Endothelial cell of umbilical vein (primary cell): ENCODE measurements at places on chromosomes 12 and 14. TPM values are rescaled to one million over a fixed set of nuclear protein-coding genes. Genes with fewer than 3 reads are reported as not detected.

DNA sequence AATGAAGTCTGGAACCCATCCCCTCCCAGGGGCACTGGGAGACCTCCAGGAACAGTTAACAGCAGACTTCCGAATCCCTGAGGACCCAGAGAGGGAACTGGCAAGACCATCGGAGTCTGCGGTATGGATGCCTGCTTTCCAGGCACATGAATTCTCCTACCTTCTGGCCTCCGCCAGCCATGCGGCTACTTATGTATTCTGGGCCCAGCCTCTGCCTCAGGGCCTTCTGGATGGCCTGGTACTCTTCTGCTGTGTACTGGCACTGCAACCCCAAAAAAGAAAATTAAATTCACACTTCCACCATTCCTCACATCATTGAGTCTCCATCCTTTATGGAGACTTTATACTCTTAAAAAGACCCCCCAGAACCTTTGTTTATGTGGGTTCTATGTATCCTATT lies 18.4 kb downstream of the RAD52 start:
- DNase-seq, result no peak
- H3K27ac ChIP-seq, result no peak overlapping the region
- H3K4me3 ChIP-seq, result no peak overlapping the region
- peaks cover 4% of the 10 kb centered on the region for H3K4me1 ChIP-seq
- H3K27me3 ChIP-seq, result no peaks in the 10 kb centered on the region

DNA sequence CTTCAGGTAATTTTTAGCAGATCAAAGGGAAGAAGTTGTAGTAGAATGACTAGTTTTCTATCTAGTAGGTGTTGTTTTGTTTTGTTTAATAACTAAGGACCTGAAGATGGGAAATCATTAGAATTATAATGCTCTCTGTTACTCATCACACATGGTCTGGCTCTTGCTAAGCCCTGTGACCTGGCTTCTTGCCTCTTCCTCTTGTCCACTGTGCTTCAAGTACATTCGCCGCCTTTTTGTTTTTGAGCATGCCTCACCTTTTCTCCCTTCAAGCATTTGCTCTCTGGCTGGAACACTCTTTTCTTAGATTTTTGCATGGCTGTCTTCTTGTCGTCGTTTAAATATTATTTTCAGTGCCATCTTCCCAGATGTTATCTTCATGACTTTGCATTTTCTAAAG lies 47.7 kb downstream of the DAAM1 start:
- H3K4me1 ChIP-seq, result no peaks in the 10 kb centered on the region
- no peak for DNase-seq
- no peaks in the 10 kb centered on the region for H3K27me3 ChIP-seq
- H3K36me3 ChIP-seq, result no peaks in the 10 kb centered on the region
- H3K4me3 ChIP-seq, result no peak overlapping the region

- H3K27me3 ChIP-seq, result no peaks in the 10 kb centered on the region
- DNase-seq, result no peak
- peaks cover 4% of the 10 kb centered on the region for H3K4me1 ChIP-seq
- no peak overlapping the region for H3K4me3 ChIP-seq
These were observed 5.2 kb upstream of the ACADS start for GRCh38 chr12:120720234-120720986.

- no peaks in the 10 kb centered on the region for H3K36me3 ChIP-seq
- H3K27ac ChIP-seq, result no peak overlapping the region
- no peaks in the 10 kb centered on the region for H3K27me3 ChIP-seq
These were observed 123.4 kb downstream of the SLC25A47 start for GRCh38 chr14:100446572-100446971.

- no peak overlapping the region for H3K4me3 ChIP-seq
- DNase-seq, result no peak
- peaks cover 18% of the 10 kb centered on the region for H3K4me1 ChIP-seq
- H3K36me3 ChIP-seq, result no peaks in the 10 kb centered on the region
- H3K27ac ChIP-seq, result no peak overlapping the region
- H3K27me3 ChIP-seq, result no peaks in the 10 kb centered on the region
These were observed 17.7 kb upstream of the CD27 start for GRCh38 chr12:6426882-6427671.

DNA sequence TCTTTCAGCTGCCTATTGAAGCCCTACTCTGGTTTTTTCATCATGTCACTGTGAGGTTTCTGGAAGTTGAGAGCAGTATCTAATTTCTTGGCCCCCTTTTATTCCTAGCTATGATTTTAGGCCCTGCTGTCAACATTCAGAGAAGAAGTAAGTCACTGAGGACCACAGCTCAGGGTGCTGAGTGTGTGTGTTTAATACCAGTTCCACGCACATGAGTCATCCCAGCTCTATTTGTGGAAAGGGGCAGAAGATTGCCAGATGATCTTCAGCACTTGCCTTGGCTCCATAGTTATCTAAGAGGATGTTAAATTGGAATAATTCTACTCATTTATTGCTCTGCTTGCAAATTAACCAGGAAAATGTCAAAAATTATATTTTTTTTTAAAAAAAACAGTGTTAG lies 65.5 kb upstream of the SLC38A4 start:
- no peaks in the 10 kb centered on the region for H3K4me1 ChIP-seq
- no peak for DNase-seq
- peaks cover 5% of the 10 kb centered on the region for H3K27me3 ChIP-seq
- H3K4me3 ChIP-seq, result no peak overlapping the region
- no peak overlapping the region for H3K27ac ChIP-seq
- H3K36me3 ChIP-seq, result no peaks in the 10 kb centered on the region

ZBTB39 gene
- 8.1 and 8.5 TPM in 2 replicates for total RNA-seq

KCNC2 gene
- not detected in 2 replicates for total RNA-seq

REP15 gene
- 4.3 and 4.8 TPM in 2 replicates for total RNA-seq

KRT79 gene
- total RNA-seq, result not detected in 2 replicates

ACVR1B gene
- 25.4 and 33.7 TPM in 2 replicates for total RNA-seq

GRCh38 chr14:104867371-104868059 lies 2.4 kb downstream of the CEP170B start:
- H3K4me1 ChIP-seq, result peaks cover 5% of the 10 kb centered on the region
- H3K27me3 ChIP-seq, result peaks cover 16% of the 10 kb centered on the region
- H3K36me3 ChIP-seq, result no peaks in the 10 kb centered on the region
- no peak for DNase-seq

DNA sequence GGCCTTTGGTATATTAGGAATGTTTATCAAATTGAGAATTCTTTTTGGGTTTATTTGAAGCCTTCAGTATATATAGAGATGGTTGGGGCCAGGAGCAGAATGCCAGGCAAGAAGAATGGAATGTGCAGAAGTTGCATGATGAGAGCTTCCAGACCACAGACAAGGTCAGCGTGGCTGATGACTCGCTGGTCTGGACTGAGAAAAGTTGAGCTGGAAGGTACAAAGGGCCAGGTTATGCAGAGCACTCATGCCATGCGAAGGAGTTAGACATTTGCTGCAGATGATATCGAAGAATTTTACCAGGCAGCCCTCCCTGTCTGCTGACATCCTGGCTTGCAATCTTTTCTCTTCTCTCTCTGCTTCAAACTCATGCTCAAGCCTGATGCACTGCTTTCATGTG lies 196.2 kb upstream of the ARHGAP5 start:
- no peak overlapping the region for H3K27ac ChIP-seq
- H3K4me3 ChIP-seq, result no peak overlapping the region

DNA sequence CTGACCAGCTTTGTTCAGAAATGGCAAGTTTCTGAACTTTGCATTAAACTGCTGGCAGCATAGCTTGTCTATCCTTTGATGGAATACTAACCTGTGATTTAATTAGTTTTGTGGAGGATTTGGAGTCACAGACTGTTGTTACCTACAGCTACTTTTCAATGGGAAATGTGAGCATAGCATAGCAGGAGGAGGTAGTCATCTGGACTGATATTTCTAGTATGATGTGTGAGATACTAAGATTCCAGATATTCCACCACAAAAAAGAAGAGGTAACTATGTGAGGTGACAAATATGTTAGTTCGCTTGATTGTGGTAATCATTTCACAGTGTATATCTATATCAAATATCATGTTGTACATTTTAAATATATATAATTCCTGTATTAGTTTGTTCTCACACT lies 833.0 kb downstream of the SLC6A15 start:
- no peak for DNase-seq
- no peak overlapping the region for H3K27ac ChIP-seq
- no peak overlapping the region for H3K4me3 ChIP-seq
- no peaks in the 10 kb centered on the region for H3K27me3 ChIP-seq

SPTB gene
- total RNA-seq, result 0.07 TPM in 1 of 2 replicates, not detected in the other

DNA sequence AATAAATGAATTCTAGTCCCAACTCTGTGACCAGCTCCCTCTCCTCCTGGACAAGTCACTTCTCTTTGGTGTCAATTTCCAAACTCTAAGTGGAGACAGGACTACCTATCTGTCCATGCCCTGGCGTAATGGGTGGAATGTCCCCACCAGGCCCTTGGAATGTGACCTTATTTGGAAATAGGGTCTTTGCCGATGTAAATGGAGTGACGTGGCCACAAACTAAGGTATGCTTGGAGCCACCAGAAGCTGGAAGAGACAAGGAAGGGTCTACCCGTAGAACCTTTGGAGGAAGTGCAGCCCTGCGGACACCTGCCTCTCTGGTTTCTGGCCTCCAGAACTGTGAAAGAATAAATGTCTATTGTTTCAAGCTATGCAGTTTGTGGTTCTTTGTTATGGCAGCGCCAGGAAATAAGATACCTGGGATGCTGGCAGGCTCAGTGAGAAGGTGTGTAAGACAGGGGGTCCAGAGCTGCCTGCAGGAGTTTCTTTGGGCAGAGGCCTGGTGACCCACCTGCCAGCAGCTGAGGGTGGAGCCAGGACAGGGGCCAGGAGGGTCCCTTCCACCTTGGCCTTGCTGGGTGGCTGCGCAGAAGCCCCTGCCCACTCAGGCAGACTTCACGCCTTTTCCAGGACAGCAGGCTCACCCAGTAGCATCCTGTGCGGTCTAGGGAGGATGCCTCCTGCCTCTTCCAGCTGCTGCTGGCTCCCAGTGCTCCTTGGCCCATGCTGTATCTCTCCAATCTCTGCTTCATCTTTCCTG lies 45.8 kb downstream of the ARL6IP4 start:
- no peaks in the 10 kb centered on the region for H3K36me3 ChIP-seq
- no peak overlapping the region for H3K4me3 ChIP-seq
- no peak for DNase-seq
- no peaks in the 10 kb centered on the region for H3K27me3 ChIP-seq
- peaks cover 3% of the 10 kb centered on the region for H3K4me1 ChIP-seq

- H3K27ac ChIP-seq, result no peak overlapping the region
- no peaks in the 10 kb centered on the region for H3K4me1 ChIP-seq
- no peaks in the 10 kb centered on the region for H3K27me3 ChIP-seq
- no peak overlapping the region for H3K4me3 ChIP-seq
- DNase-seq, result no peak
These were observed 314.7 kb downstream of the NAV3 start for GRCh38 chr12:78145398-78145797.

SERPINA3 gene
- total RNA-seq, result not detected in 2 replicates

SERPINA1 gene
- not detected in 2 replicates for total RNA-seq

ITGB7 gene
- not detected in 2 replicates for total RNA-seq

SLC6A13 gene
- total RNA-seq, result not detected in 2 replicates

CCDC197 gene
- not detected in 2 replicates for total RNA-seq

DNA sequence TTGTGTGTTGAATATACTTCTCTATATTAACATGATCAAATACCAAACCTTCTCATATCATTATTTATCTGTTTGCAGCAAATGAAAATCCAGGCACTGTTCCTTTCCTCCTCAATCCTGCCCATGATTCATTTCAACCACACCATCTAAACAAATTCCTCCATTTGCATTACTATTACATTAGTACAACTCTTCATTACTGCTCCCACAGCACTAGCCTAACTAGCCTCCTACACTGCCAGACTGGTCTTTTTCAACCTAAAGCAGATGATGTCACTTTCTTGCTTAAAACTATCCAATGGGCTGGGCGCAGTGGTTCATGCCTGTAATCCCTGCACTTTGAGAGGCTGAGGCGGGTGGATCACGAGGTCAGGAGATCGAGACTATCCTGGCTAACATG lies 117.3 kb upstream of the MYF6 start:
- no peaks in the 10 kb centered on the region for H3K4me1 ChIP-seq
- H3K27me3 ChIP-seq, result no peaks in the 10 kb centered on the region
- no peaks in the 10 kb centered on the region for H3K36me3 ChIP-seq
- DNase-seq, result no peak
- H3K27ac ChIP-seq, result no peak overlapping the region

GRCh38 chr12:45577844-45578399 lies 151.6 kb upstream of the ARID2 start:
- no peaks in the 10 kb centered on the region for H3K4me1 ChIP-seq
- DNase-seq, result no peak
- H3K27ac ChIP-seq, result no peak overlapping the region
- peaks cover 3% of the 10 kb centered on the region for H3K27me3 ChIP-seq
- H3K4me3 ChIP-seq, result no peak overlapping the region

SLC24A4 gene
- 0.07 and 0.14 TPM in 2 replicates for total RNA-seq

TAS2R42 gene
- not detected in 2 replicates for total RNA-seq

HEBP1 gene
- 44.8 and 59.5 TPM in 2 replicates for total RNA-seq

DNA sequence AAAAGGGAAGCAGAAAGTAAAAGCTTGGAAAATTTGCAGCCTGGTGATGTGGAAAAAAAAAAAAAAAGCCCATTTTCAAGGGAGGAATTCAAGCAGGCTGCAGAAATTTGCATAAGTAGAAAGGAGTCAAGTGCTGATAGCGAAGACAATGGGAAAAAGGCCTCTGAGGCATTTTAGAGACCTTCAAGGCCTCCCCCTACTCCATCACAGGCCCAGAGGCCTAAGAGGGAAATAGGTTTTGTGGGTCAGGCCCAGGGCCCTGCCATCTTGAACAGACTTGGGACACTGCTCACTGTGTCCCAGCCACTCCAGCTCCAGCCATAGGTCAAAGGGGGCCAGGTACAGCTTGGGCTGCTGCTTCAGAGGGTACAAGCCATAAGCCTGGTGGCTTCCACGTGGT lies 13.8 kb upstream of the PRKD1 start:
- H3K4me3 ChIP-seq, result no peak overlapping the region
- H3K36me3 ChIP-seq, result no peaks in the 10 kb centered on the region
- H3K4me1 ChIP-seq, result no peaks in the 10 kb centered on the region
- DNase-seq, result no peak

DNA sequence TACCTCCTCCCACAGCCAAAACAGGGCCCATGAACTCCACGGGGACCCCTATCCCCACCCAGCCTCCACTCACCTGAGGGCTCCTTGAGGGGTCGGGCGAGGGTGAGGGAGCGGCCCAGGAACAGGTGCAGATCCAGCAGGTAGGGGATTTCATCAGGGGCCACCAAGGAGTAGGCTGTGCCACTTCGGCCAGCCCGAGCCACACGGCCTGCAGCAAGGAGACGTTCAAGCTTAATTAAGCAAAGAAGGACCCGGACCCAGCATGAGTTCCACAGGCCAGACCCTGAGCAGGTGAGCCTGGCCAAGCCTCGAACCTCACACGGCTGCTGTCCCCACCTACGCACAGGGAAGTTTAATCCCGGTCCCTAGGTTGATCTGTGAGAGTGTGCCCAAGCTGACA lies 15.6 kb downstream of the DDX54 start:
- DNase-seq, result no peak
- H3K27ac ChIP-seq, result no peak overlapping the region
- peaks cover 20% of the 10 kb centered on the region for H3K36me3 ChIP-seq
- H3K4me1 ChIP-seq, result no peaks in the 10 kb centered on the region

- no peak for DNase-seq
- H3K27me3 ChIP-seq, result no peaks in the 10 kb centered on the region
- H3K4me3 ChIP-seq, result no peak overlapping the region
- H3K27ac ChIP-seq, result no peak overlapping the region
- no peaks in the 10 kb centered on the region for H3K4me1 ChIP-seq
These were observed 136.0 kb downstream of the TTC8 start for GRCh38 chr14:88960496-88960895.

- no peak for DNase-seq
- H3K4me1 ChIP-seq, result no peaks in the 10 kb centered on the region
- H3K27ac ChIP-seq, result no peak overlapping the region
- no peak overlapping the region for H3K4me3 ChIP-seq
- no peaks in the 10 kb centered on the region for H3K27me3 ChIP-seq
- no peaks in the 10 kb centered on the region for H3K36me3 ChIP-seq
These were observed 147.6 kb downstream of the CRADD start for GRCh38 chr12:93824514-93825500.

PTPRB gene
- total RNA-seq, result 150 and 151 TPM in 2 replicates
